ENCODE measurements at places on chromosomes 11 and 22. TPM values are rescaled to one million over a fixed set of nuclear protein-coding genes. Genes with fewer than 3 reads are reported as not detected.

Gene OR5L1
- not detected for total RNA-seq

Gene TSGA10IP
- not detected for total RNA-seq

Gene SYCE3
- not detected for total RNA-seq

Gene OR51B4
- not detected for total RNA-seq

Gene PRG3
- total RNA-seq = not detected

Gene P2RY2
- not detected for total RNA-seq

Gene PRODH
- total RNA-seq = 5.9 TPM

Gene CNGA4
- total RNA-seq = 0.22 TPM

Gene KCNE3
- 0.72 TPM for total RNA-seq

Gene C11orf65
- total RNA-seq = not detected

Gene MPPED2
- not detected for total RNA-seq

Gene RAB36
- 2.9 TPM for total RNA-seq

Gene UPK3A
- total RNA-seq = not detected
